ENCODE measurements at places on chromosomes 6 and 20. TPM values are rescaled to one million over a fixed set of nuclear protein-coding genes. Genes with fewer than 3 reads are reported as not detected.

The COL21A1 gene
- not detected for total RNA-seq

The RPS6KA2 gene
- 28.1 TPM for total RNA-seq

The SEMG2 gene
- not detected for total RNA-seq

DNA sequence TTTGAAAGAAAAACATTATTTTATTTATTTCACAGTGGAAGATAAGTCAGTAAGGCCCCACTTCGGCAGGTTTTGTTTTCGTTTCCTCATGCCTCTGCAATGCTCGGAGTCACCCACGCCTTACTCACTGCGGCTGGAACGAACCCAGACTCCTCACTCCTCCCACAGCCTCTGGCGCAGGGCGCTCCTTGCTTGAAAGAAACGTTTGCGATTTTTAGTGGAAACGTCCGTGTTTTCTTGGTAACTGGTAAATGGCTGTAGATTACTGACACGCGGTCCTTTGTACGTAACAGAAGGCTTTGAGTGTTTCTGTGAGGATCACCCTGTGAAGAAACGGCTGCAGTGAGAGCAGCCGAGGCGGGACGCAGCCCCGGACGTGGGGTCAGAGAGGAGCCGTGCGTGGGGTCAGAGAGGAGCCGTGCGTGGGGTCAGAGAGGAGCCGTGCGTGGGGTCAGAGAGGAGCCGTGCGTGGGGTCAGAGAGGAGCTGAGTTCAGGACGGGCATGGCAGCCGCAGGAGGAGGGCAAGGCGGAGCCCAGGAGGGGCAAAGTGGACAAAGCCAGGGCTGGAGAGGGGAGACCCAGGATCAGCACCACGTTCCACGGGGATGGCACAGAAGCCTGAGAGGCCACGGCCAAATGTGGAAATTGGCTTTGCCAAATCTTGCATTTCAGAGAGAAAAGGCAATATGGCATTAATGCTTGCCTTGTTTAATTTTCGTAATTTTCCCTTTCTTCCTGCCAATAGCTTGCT is 198.6 kb upstream of the THBS2 start:
- DNase-seq: no peak
- H3K36me3 ChIP-seq: no peaks in the 10 kb centered on the region
- no peaks in the 10 kb centered on the region for H3K4me1 ChIP-seq
- no peaks in the 10 kb centered on the region for H3K27me3 ChIP-seq
- no peak overlapping the region for H3K4me3 ChIP-seq
- no peak overlapping the region for H3K27ac ChIP-seq

DNA sequence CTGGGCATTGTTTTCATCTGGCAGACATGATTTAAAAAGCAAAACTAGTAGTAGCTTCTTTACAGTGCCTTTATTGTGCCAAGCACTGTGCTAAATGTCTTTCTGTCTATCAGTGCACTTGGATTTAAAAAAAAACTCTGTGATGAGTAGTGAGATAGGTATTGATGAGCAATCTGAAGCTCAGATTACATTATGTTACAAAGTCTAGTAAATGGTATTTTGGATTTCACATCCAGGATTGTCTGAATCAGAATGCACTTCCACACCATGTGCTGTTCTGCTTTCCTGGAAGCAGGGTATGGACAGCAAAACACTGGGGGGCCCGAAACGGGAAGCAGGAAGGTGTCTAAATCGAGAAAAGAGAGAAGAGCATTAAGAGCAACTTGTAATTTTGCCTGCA is 103.4 kb upstream of the CCN2 start:
- H3K4me3 ChIP-seq: no peak overlapping the region
- H3K4me1 ChIP-seq: no peaks in the 10 kb centered on the region
- no peak overlapping the region for H3K27ac ChIP-seq
- no peaks in the 10 kb centered on the region for H3K36me3 ChIP-seq
- H3K27me3 ChIP-seq: peaks cover 6% of the 10 kb centered on the region

- no peak for DNase-seq
- peaks cover 17% of the 10 kb centered on the region for H3K36me3 ChIP-seq
- no peak overlapping the region for H3K4me3 ChIP-seq
These were observed 41.2 kb downstream of the SNX9 start for GRCh38 chr6:157864185-157864761.

DNA sequence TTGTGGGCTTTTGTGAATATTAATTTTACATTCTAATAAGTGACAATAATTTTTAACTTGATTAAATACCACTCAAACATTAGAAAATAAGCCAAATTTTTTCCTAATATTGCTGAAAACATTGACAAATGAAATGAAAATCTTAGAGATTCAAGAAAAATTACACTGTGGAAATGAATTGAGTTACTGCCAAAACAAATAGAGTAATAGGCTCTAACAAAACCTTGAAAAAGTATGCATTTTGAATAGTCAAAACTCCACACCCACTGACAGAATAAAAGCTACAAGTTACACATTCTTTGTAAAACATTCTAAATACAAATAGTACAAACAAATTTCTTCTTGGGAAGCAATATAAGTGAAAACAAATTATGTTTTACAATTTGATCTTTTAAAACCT is 5.9 kb downstream of the TBX18 start:
- H3K27me3 ChIP-seq: peaks cover 34% of the 10 kb centered on the region
- DNase-seq: no peak
- H3K4me1 ChIP-seq: no peaks in the 10 kb centered on the region
- no peak overlapping the region for H3K4me3 ChIP-seq
- H3K36me3 ChIP-seq: no peaks in the 10 kb centered on the region

- H3K27me3 ChIP-seq: peaks cover 22% of the 10 kb centered on the region
- peaks cover 14% of the 10 kb centered on the region for H3K4me1 ChIP-seq
- peaks cover 2% of the 10 kb centered on the region for H3K36me3 ChIP-seq
These were observed 4.1 kb upstream of the PREX1 start for GRCh38 chr20:48831718-48832404.

- no peaks in the 10 kb centered on the region for H3K36me3 ChIP-seq
- H3K4me1 ChIP-seq: no peaks in the 10 kb centered on the region
- DNase-seq: no peak
- no peak overlapping the region for H3K27ac ChIP-seq
- no peaks in the 10 kb centered on the region for H3K27me3 ChIP-seq
These were observed 25.9 kb upstream of the CRISP1 start for GRCh38 chr6:49892280-49892679.
